ENCODE measurements at places on chromosomes 4 and X.

DNA sequence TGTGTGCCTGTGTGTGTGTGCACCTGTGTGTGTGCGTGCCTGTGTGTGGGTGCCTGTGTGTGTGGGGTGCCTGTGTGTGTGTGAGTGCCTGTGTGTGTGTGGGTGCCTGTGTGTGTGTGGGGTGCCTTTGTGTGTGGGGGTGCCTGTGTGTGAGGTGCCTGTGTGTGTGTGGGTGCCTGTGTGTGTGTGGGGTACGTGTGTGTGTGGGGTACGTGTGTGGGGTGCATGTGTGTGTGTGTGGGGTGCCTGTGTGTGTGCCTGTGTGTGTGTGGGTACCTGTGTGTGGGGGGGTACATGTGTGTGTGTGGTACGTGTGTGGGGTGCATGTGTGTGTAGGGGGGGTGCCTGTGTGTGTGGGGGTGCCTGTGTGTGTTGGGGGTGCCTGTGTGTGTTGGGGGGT, 73.4 kb upstream of the HGFAC start:
- no peak for DNase-seq

- no peak for DNase-seq
Observed at GRCh38 chr4:12519426-12519825, 964.7 kb downstream of the RAB28 start.

- DNase-seq, result no peak
Observed at GRCh38 chr4:7223541-7223940, 31.2 kb downstream of the SORCS2 start.

GRCh38 chr4:95410387-95410977, 138.3 kb downstream of the UNC5C start:
- DNase-seq, result no peak

DNA sequence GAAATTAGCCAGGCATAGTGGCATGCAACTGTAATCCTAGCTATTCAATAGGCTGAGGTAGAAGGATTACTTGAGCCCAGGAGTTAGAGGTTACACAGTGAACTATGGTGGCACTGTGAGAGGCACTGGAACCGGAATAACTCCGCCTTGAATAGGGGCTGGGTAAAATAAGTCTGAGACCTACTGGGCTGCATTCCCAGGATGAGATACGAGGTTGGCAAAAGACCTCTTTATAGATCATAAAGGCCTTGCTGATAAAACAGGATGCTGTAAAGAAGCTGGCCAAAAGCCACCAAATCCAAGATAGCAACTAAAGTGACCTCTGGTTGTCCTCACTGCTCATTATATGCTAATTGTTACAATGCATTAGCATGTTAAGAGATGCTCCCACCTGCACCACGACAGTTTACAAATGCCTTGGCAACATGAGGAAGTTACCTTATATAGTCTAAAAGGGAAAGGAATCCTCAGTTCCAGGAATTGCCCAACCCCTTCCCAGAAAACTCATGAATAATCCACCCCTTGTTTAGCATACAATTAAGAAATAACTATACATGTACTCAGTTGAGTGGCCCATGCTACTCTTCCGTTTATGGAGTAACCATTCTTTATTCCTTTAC, 88.6 kb downstream of the CENPC start:
- no peak for DNase-seq

GRCh38 chr4:102809190-102809589, 18.2 kb downstream of the UBE2D3 start:
- no peak for DNase-seq

DNA sequence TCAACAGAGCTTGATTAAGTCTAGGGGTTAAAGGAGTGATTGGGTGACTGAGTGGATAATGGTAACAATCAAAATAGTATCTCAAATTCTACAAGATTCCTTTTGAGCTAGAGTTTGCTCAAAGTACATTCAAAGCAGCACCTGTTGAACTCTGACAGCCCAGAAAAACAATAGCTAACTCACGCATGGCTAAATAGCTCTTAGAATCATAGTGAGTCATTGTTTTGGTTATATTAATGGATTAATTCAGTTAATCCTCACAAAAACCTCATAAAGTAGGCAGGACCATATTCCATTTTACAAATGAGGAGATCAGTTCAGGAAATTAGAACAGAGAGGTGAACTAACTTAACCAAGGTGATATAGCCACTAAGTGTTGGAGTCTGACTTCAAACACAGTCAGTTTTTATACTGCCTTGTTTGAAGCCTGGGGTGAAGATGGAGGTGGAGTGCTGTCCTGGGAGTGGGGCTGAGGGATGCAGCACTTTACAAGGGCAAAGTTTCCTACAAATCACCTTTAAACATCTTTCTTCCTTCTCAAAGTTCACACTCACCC, 35.9 kb upstream of the PPM1K start:
- DNase-seq, result no peak

GRCh38 chr4:126552321-126552720, 1080.4 kb upstream of the INTU start:
- DNase-seq, result no peak

DNA sequence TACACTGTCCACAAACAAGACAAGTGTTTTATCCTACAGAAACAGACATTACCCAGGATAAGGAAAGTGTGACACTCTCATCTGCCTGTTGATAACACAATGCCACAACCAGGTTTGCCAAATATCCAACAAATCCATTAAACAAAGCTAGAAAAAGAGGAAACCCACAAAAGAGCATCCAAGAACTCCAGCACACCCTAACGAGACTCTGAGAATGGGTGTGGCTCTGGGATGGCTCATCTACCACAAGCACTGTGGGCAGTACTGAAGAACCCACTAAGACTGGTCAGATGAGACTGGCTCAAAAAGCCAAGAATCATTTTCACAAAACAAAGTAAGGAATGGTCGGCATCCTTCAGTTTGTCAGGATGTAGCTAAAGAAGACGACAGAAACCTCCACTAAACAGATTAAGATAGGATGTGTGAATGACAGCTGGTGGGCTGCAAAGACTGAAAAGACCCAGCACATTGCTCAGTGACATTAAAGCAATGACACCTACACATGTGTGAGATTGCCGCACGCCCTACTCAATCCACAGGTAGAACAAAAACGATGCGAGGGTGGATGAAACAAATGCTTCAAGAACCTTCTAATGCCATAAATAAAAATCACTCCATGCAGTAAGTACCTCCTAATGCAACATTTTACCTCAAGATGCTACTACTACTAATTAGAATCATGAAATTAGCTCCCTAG, 14.7 kb downstream of the ATP8A1 start:
- DNase-seq, result no peak

GRCh38 chrX:10239611-10240064, 82.9 kb downstream of the CLCN4 start:
- DNase-seq, result no peak

DNA sequence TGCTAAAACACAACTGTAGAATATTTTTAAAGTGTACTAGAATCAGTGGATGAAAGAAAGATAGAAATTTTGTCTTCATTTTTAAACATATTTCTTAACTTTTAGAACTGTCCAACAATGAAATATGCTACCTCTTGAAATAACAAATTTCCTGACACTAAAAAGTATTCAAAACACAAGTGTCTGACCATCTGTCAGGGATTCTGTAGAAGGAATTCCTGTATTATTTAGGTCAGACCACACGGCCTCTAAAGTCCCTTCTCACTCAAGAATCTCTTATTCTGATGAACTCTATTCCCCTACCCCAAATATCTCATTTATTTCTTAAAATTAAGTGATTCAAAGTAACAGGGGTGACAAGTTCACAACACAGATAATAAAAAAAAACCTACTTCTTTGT, 99.1 kb downstream of the MAML3 start:
- no peak for DNase-seq

GRCh38 chr4:7266525-7267292, 74.4 kb downstream of the SORCS2 start:
- DNase-seq, result no peak

DNA sequence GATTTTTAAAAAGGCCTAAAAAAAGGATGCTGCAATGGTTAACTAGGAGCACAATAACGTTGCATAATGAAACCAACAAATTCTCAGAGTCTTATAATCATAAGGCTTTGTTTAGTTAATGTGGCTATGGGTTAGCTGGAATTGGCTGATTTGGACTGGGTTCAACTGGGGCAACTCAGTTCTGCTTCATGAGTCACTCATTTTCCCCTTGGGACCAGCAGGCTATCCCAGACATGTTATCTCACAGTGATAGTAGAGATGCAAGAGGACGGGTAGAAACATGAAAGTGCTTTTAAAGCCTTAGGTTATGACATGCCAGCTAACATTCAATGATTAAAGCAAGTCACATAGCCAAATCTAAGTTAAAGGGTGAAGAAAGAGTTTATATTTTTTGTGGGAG, 189.2 kb upstream of the GK2 start:
- no peak for DNase-seq

- no peak for DNase-seq
Observed at GRCh38 chrX:18348047-18348446, 6.4 kb downstream of the SCML2 start.

DNA sequence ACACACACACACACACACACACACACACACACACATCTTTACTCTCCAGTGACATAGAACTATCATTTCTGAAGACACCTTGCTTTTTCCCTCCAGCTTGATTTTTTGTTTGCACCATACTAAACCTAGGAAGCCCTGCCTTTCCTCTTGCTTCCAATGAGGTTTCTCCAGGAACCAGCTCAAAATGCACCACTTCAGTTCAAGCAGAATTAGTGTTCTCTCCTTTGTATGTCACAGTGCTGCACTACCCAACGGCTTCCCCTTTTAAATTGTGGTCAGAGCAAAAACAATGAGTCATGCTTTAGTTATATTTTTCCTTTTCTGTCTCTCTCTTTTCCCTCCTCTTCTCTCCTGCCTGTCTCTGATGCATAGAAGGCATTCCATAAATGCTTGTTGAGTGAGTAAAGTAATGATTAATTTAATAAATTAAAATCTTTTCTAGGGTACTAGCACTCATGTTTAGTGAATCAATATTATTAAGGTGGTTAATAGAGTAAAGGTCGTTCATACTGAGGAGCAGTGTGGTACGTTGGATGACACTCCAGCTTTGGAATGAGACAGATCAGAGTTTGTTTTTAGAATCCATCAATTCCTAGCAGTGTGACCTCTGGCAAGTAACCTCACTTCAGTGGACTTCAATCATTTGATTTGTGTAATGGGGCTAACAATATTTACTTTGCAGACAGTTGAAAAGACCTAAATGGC, 5.9 kb downstream of the RTL3 start:
- DNase-seq, result no peak

DNA sequence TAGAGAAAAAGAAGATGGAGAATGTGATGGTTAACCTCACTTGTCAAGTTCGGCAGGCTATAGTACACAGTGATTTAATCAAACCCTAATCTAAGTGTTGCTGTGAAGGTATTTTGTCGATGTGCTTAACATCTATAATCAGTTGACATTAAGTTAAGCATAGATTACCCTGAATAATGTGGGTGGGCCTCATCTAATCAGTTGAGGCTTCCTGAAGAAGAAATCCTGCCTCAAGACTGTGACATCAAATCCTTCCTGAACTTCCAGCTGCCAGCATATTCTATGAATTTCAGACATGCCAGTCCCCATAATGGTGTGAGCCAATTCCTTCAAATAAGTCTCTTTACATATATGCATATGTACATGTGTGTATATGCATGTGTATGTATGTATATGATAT, 181.4 kb downstream of the PACRGL start:
- no peak for DNase-seq

DNA sequence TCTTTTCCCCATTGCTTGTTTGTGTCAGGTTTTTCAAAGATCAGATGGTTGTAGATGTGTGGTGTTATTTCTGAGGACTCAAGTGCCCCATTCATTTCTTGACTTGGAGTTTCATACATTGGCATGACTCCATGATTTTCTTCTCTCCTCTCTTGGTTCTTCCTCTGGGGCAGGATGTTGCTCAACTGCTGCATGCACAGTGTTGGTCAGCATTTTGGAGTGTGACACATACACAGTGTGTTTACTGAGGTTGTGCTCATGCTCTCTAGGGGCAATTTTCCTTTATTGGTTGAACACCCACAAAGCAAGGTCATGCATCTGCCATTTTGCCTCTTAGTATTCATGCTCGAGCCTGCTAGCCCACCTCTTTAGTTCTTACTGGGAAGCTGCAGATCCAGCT, 1993.8 kb downstream of the ARAP2 start:
- DNase-seq, result no peak

DNA sequence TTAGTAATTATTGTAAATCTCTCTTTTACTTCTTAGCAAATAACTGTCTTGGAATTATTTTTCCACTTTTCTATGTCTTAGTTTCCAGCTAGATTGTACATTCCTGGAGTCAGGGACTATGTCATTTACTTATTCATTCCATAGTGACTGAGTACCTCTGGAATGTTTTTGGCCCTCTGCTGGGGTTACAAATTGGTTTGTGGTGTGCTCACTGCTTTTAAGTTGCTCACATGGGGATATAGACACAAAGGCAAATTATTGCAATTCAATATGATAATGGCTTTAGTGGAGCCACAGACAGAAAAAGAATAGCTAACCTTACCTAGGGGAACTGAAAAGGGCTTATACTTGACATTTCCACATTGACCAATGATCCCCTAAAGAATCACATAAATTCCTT, 63.7 kb upstream of the PDGFRA start:
- DNase-seq, result no peak

- DNase-seq, result no peak
Observed at GRCh38 chrX:41541386-41541785, 94.2 kb downstream of the NYX start.

- DNase-seq, result peak; percentile 20
Observed at GRCh38 chrX:32408389-32408788, 803.0 kb downstream of the DMD start.

DNA sequence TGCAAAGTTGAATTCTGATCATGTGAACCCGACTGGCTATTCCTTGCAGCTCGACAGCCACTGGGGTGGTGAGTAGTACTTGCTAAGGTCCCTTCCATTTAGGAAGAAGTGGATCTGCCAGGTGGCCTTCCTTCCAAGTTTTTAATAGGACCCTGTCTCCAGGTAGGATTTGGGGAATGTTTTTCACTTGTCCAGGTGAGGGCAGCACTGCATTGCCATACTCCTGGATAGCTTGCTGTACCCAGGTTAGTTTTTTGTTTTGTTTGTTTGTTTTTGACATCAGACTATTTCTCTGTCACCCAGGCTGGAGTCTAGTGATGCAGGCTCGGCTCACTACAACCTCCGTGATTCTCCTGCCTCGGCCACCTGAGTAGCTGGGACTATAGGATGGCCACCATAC, 29.8 kb downstream of the SAGE1 start:
- DNase-seq, result no peak

DNA sequence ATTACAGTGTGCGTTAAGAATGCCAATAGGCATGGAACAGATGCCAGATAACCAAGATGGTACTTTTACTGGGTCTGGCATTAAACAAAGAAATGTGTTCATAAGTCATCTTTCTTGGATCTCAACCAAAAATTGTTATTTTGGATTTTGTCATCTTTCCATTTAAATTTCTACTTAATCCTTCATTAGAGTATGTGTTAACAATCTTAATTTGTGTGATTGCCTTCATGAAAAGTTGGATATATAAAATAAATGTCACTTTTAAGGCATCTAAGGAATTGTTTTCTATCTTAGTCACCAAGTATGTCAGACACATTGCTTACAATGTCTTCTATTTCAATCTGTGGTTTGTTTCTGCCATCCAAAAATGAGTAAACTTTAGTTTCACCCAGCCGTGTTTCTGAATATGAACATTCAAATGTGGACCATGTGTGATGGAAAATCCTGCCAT, 87.5 kb downstream of the PALLD start:
- no peak for DNase-seq
